Effector CD8-positive, alpha-beta T cell (primary cell): ENCODE measurements at places on chromosomes 3 and 15.

- no peak for DNase-seq
These were observed 35.2 kb downstream of the GRK7 start for GRCh38 chr3:141798448-141798845.

GRCh38 chr15:43135351-43135750 is 2.0 kb downstream of the TMEM62 start:
- no peak for DNase-seq

DNA sequence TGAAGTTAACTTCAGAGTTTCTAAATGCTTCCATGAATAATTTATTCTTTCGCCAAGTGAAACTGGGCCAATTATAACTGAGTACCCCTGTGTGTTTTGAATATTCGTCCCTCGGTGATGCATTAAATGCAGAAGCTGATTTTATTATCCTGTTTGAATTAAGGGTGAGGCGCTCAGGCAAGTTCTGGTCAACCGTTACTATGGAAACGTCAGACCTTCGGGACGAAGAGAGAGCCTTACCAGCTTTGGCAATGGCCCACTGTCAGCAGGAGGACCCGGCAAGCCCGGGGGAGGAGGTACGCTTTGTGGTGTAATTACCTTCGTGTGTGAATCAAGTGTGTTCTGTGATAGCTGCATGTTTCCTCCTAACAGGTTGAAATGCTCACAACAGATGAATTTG is 239.8 kb downstream of the ITPR1 start:
- no peak for DNase-seq

DNA sequence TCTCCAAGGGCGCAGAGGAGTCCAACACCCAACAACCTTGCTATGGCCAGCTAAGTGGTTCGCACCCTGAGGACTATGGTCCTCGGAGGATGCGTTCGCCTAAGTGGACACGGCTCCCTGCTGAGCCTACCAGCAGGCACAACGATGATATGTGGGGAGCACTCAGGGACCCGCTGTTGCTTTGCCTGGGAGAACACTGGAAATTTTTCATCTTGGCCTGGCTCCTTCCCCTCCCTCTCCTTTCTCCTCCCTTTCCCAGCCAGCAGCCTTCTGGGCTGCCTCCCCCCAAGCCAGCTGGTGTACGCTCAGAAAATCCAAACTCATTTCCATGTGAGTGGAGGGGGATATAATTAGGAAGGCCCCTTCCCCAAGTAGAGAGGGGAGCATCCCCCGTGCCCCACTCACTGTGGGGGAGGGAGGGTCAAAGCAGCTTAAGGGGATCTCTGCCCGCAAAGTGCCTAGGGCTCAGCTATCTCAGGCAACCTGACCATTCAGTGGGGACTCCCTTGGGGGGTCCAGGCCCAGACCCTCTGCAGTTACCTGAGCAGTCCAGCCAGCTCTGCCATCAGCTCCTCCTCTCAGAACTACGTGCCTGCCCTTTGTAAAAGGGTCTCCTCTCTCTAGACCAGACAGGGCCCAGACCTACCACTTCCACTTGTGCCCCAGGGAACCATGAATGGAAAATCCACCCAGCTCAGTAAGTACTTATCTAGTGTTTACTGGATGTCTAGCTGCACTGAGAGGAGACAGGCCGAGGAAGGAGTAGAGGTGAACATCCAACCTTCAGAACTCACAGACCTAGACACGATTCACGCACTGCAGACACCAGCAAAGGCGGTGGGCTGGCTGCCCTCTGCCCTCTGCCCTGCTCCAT is 742 bp upstream of the SEMA7A start:
- no peak for DNase-seq

GRCh38 chr3:155302891-155303290 is 9.4 kb upstream of the STRIT1 start:
- no peak for DNase-seq

DNA sequence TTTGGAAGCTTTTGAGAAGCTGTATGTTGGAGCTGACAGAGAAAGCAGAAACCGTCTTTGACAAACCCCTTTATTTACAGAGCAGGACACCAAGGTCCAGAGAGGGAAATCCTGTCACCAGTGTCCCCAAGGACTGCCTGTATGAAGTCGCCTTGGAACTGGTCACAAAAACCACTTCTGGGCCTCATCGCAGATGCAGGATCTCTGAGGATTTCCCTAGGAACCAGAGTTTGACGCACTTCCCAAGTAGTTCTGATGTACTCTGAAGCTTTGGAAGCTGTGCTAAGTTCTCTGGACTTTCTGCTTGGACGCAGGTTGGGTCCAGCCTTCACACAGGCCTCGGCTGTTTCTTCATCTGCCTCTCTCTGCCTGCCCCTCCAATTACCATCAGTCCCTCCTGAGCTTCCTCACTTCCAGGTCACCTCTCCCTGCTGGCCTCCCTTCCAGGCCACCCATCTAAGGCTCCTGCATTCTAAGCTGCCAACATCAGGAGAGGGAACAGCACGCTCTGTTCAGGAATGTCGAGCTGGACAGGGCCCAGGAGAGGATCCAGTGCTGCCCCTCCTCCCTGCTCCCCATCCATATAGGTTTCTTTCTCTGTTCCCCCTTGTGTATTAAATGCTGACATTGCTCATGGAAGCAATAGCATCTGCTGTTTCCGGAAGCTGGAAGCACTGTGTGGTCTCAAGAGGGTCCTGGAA is 270.8 kb downstream of the OPA1 start:
- DNase-seq = no peak

- DNase-seq = no peak
These were observed 29.8 kb downstream of the FBXL22 start for GRCh38 chr15:63626955-63627354.

DNA sequence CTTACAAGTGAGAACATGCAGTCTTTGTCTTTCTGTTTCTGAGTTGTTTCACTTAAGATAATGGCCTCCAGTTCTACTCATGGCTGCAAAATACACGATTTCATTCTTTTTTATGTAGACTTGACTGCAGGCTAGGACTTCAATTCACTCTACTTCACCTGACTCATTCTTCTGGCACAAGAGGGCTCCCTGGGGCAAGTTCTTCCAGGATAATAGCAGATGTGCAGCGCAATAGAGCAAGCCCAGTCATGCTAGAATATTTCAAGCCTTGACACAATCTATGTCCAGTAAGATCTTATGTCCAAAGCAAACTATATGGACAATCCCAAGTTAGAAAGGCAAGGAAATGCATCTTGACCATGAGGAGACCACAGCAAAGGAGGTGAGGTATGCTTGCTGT is 211.7 kb upstream of the GADL1 start:
- no peak for DNase-seq

DNA sequence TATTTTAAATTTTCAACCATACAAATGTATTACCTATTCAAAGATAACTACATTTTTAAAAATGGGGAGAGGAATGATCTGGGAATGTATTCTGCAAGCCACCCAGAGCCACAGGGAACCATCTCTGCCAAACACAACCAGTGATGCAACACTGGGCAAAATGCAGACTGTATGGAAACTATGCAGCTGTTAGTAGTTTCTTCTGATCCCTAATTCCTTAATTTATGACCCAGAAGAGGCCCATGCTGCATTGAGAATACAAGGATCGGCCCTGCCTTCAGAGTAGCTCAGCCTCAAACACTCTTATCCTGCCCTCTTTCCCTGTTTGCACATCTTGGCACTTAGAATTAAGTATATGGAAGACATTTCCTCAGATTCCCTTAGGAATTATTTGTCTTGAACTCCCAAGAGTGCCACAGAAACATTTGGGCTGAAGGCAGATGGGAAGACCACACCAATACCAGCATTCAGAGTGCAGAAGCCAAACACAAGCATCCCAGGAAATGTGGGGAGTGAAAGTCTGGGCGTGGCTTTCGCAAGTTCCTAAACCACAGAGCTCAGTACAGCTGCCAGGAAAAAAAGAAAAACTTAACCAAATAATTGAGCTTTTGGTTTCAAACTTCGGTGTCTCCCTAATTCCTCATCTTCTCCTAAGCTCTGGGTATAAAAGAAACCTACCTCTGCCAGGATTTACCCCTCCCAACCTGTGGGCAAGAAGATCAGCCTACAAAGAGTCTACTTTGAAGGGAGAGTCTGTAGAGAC is 5.3 kb downstream of the SNUPN start:
- no peak for DNase-seq

DNA sequence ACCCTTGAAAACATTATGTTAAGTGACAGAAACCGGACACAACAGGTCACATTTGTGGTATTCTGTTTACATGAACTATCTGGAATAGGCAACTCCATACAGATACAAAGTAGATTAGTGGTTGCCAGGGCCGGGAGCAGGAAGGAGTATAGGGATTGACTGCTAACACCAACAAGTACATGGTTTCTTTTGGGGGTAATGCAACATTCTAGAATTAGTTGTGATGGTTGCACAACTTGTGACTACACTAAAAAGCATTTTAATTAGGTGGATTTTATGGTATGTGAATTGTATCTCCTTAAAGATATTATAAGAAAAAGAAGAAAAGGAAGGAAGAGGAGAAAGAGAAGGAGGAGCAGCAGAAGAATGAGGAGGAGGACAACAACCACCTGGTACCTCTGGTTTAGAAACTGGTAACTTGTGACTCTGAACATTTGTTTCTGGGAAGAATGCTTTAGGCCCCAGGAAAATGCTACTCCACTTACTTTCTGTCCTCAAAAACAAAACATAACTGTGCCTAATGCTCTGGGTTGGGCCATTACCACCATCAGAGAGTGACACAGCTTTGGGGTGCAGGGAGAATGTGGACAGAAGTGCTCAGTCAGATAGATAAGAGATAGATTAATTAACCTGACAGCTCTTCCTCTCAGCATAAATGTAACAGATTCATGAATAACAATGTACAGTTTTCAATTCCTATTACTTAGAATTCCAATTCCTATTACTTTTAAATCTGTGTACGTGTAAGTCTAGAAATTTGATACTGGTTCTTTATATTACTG is 20.3 kb downstream of the SETMAR start:
- DNase-seq = no peak

DNA sequence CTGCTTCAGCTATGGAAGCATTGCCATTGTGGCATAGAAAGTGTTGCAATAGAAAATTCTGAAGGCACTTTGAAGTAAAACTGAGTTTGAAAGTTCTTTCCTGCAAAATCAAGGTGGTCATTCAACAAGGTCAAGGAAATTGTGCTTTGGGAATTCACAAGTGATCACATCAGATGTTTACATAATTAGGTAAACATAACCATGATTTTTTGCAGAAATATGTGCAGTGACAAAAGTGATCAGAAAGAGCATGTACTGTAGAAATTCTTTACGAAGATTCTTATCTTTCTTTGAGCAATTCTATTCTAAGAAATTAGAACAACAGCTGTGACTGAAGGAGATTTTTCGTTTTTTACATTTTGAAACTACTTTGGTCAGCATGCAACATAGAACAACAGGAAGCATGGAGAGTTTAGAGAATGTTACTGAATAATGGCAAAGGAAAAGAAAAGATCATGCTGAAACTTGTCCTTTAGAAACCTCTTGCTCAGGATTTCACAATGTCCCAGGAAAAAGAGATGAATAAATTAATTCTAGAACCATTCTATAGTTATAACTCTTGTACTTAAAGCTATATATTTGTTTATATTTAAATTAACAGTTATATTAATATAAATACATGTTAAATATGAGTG is 643.4 kb upstream of the ARPP21 start:
- DNase-seq = no peak

- DNase-seq = no peak
These were observed 132.3 kb upstream of the ANKRD28 start for GRCh38 chr3:15929944-15930571.

GRCh38 chr3:193869221-193870201 is 266.4 kb upstream of the HES1 start:
- no peak for DNase-seq

DNA sequence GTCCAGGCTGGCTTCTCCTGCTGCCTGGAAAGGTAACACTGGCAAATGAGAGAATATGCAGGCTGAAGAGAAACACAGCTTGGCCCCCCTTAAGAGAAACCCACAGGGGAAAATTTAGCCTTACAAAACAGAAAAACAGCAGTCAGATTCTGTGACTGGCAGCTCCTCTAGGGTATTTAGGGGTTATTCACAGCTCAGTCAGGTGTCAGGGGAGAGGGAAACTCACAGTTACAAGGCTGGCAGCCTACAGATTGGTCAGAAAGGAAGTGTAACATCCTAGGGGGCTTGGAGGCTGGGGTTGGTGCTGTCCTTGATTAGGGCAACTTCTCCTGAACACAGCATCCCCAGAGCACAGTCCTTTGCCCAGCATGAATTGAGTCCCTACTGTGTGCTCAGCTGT is 81.4 kb downstream of the SEMA5B start:
- DNase-seq = no peak

GRCh38 chr15:51816611-51817010 is 12.8 kb upstream of the TMOD3 start:
- DNase-seq = no peak

DNA sequence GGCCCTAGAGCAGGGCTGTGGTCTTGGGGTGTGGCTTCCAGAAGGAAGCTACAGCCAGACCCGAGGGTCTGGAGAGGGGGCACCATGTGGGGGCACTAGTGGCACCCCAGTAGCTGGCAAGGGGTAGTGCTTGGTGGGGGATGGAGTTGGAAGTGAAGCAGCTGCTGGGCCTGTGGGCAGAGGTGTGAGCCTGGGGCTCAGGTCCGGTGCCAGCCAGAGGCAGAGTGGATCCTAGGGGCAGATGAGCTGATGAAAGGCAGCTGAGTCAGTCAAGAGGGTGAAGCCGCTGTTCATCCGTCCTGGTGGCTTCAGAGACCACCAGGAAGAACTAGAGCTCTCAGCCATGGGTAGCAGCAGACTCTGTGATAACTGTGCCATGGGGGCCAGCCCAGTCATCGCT is 172.6 kb downstream of the TBC1D2B start:
- DNase-seq = no peak

DNA sequence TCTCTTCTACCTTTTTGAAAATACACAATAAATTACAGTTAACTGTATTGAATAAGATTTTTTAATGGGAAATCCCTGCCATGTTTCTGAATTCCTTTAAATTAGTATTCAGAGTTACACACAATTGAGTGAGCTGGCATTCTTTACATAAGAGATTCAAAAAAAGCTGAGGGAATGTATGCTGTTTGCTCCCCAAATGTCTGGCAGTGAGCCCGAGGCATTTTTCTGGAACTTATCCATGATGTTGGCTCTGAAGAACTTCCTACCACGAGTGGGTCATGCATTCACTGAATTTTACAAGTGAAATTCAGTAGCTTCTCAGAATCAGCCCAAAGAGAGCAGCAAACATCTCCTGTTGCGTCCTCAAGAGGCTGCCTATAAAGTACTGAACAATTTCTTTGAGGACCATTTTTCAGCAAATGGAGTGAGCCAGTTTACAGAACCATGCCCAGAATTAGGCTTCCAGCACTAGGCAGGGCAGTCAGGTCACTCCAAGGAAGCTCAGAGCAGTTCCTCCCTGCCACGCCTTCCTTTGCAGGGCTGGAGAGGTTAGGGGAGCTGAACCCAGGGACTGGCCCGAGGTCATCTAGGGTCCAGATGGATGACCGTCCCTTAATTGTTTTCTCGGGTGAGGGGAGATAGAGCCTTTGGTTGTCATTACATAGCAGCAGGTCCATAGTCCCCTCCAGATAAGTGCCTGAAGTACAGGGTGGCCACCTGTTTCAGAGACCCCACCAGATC is 21.2 kb downstream of the GABRA5 start:
- DNase-seq = no peak

GRCh38 chr3:64143409-64144130 is 81.7 kb downstream of the PRICKLE2 start:
- no peak for DNase-seq
